Stimulated activated CD4-positive, alpha-beta T cell treated with anti-CD3 and anti-CD28 coated beads, Interleukin-1b, Interleukin-23, amount 100 ng/mL, for 1 hour (primary cell): ENCODE measurements at places on chromosomes 5 and 9.

DNA sequence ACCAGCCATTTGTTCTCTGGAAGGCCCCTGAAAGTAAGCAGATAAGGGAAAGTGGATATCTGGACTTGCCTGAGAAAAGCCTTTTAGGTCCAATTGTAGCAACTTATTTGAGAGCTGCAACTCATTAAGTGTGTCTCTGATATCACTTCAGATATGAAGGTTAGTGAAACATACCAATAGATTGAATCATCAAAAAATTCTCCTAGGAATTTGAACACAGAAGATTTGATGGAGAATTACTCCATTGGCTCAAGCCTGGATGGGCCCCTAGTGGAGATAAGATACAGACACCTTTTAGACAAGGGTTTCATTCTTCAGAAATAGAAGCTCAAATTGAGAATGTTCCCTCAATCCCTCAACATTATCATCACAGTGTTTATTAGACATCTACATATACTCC, 356.7 kb downstream of the NDUFS4 start:
- no peak for DNase-seq

DNA sequence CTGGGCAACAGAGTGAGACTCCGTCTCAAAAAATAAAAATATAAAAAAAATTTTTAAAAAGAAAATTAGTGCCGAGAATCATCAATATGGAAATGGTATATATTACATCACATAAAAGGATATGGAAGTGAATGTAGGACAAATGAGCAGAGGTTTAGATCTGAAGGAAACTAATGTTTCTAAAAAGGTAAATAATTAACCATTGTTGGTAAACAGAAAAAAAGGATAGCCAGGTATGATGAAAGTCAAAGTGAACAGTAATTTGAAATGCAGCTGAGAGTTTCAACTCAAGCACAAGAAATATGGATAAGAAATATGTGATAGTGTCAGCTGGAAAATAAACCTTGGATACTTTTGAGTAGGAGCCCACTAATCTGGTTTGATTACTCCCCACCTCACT, 76.2 kb downstream of the CPLANE1 start:
- DNase-seq: no peak

- DNase-seq: peak; percentile 6
Measured at GRCh38 chr5:43396762-43397304, 15.4 kb downstream of the CCL28 start.

GRCh38 chr9:72996684-72997314, 43.9 kb upstream of the ALDH1A1 start:
- DNase-seq: no peak

GRCh38 chr5:107654827-107655226, 15.9 kb downstream of the EFNA5 start:
- no peak for DNase-seq

DNA sequence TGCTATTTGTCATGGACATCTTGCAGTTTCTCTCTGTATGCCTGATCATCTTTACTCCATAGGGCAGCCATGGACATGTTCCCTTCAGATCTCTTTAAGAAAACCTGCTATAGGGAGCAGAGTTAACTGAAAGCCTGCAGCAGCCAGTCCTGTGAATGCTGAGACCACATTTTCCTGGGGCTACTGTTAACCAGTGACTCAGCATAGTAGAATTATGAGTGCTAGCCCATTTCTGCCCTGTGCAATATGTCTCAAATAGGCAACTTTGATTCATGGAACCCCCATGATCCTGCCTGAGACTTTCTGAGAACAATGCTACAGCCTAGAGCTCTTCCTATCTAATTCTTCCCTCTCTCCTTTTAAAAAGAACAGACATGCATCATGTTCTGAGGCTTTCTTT, 624.2 kb downstream of the CHSY3 start:
- DNase-seq: no peak

GRCh38 chr5:125390326-125390725, 643.9 kb upstream of the ZNF608 start:
- no peak for DNase-seq

GRCh38 chr5:32089146-32090000, 84.7 kb downstream of the GOLPH3 start:
- DNase-seq: no peak

- no peak for DNase-seq
Measured at GRCh38 chr9:105057551-105057950, 129.6 kb upstream of the ABCA1 start.

GRCh38 chr5:112146323-112147226, 272.5 kb downstream of the EPB41L4A start:
- peak; percentile 16 for DNase-seq

DNA sequence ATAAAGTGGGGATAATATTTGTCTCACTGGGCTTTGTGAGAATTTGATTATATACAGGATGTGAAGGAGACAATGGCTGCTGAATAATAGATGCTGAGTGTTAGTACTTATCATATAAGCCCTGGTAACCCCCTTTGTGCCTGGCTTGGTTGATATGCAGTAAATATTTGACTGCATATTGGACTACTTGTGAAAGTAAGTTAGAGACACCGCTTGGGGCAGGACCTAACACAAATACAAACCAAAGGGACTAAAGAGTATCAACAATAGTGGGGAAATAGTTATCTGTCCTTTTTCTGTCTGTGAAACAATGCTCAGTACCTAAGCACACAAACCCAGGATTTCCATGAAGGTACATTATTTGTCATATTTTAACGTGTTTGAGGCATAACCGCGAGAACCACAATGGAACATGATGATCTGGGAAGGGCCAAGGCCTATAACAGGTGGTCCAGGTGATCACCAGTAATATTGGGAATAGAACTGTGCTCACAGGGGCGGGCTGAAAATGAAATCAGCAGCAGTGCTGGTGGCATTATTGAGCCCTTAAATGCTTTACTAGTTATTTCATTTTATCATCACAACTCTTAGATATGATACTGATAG, 138.2 kb upstream of the SMARCA2 start:
- DNase-seq: no peak

DNA sequence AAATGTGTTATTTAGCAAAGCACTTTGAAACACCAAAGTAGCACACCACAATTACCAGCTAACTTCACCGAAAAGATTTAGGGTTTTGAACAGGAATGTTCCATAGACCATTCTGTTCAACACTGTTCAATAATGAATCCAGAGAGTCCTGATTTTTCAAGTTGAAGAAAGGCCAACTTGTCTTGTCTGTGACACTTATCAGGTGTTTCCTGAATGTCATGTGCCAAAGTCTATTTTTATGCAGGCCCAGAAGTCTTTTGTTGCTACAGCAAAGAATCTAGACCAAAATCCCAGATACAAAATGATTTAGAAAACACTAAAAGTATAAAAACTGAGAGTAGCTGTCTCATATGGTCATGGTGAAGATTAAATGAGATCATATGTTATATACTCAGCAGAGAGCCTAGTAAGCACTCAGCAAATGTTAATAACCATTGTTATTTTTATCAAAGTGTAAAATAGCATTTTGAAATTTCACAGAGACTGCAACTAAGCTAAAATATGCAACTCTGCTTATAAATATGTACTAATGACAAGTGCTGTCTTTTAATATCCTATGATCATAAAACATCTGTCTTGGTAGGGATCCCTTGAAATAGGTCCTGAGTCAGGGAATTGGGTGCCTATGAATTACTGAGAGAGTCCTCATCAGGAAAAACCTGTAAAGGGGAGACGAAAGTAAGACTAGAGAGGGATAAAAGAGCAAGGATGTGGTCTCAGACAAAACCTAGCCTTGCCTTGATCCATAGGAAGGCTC, 122.4 kb upstream of the SLC12A2 start:
- DNase-seq: no peak

- no peak for DNase-seq
Measured at GRCh38 chr5:158265931-158266700, 407.2 kb upstream of the CLINT1 start.

GRCh38 chr5:23440703-23441102, 66.7 kb upstream of the PRDM9 start:
- no peak for DNase-seq

DNA sequence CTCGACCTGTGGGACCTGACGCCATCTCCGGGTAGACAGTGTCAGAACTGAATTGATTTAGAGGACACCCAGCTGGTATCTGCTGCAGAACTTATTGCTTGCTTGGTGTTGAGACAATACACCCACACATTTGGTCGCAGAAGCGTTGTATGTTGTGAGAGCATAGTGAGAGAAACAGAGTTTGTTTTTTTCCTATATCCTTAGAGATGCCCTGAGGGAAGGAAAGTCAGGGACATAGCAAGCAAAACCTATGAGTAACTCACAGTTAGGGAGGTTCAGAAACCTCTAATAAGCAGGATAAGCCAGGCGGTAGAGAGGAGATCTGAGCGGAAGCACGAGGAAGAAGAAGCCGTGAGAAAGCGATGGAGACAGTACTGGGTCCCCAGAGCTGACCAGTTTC, 59.8 kb downstream of the PTCD2 start:
- DNase-seq: no peak

DNA sequence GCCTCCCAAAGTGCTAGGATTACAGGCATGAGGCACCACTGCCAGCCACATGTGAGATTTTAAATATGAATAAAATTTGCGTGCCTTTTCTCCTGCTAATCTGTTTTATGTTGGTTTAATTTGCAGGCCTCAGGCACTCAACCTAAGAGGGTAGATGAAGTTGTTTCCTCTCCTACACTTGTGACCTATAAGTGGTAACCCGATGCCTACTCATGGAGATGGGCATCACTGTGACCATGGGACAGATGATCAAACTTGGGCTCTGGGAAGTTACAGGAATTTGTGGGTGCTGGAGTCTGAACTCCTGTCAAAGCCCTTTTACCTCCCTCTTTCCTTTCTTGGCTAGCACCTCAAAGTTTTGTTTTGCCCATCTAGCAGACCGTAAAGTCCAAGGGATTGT, 1.1 kb downstream of the SLC28A3 start:
- no peak for DNase-seq

- no peak for DNase-seq
Measured at GRCh38 chr5:74161170-74161569, 479.4 kb downstream of the ENC1 start.

DNA sequence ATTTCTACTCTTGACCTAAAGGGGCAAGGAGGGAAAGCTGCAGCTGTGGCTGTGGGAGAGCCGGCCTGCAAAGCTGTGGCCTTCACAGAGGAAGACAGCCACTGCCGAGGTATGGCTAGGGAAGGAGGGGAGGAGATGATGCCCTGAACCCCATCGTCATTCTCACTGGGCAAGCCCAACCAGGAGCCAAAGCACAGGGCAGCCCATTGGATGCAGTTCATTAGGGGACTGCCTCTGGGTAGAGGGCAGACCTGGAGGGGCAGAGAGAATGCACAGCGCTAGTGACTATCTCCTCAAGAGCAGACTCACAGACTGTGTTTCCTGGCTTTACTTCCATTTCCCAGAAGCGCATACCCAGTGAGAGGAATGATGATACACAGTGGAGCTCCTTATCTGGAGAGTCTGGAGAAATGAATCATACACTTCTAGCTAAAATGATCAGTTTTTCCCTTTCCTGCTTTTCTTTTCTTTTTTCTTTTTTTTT, 47.2 kb upstream of the TTC23L start:
- no peak for DNase-seq

- DNase-seq: no peak
Measured at GRCh38 chr9:94666364-94667099, 27.2 kb upstream of the FBP1 start.

- DNase-seq: no peak
Measured at GRCh38 chr5:124842725-124843595, 96.5 kb upstream of the ZNF608 start.

DNA sequence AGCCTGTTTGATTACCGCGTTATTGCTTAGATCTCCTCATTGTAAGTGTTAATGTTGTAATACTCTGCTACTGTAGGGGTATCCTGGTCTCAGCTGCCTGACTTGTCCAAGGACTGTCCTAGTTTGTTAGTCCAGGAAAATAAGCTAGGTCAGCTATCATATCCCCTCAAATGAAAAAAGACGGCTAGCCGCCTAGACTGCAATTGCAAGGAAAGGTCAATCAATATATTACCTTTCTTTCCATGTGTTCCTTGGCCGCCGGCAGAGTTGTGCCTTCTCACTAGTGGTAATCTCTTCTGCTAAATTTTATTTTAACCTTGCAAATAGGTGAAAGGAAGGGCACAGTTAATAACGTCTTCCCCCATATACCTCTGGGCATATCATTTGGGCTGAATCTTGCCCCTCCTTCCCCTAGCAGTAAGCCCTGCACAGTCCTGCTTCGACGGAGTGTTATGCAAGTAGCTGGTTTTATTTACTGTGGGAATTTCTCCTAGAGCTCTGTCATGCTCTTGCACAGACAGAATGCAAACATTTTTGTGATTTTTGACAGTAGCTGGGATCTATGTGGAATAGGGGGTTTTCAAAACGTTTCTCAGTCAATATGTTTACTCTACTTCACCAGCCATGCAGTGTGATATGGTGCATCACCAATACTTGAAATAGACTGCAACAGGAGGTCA, 288.5 kb downstream of the MAST4 start:
- no peak for DNase-seq

DNA sequence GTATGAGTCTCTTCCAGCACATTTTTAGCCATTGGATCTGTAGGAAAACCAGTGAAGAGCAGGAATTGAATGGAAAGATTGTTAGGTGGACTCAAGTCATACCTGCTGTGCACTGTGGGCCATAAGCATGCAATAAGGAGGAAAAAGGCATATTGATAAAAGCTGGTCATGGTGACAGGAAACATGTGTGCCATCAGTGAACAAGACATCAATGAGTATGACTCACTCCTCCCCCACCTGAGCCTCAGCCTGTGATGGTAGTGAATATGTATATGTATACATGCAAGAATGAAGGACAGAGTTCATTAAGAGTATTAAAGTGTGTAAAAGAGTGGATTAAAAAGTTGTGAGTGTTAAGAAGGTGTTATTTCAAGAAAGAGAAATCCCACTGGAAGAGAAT, 164.5 kb downstream of the TMEM38B start:
- DNase-seq: no peak

DNA sequence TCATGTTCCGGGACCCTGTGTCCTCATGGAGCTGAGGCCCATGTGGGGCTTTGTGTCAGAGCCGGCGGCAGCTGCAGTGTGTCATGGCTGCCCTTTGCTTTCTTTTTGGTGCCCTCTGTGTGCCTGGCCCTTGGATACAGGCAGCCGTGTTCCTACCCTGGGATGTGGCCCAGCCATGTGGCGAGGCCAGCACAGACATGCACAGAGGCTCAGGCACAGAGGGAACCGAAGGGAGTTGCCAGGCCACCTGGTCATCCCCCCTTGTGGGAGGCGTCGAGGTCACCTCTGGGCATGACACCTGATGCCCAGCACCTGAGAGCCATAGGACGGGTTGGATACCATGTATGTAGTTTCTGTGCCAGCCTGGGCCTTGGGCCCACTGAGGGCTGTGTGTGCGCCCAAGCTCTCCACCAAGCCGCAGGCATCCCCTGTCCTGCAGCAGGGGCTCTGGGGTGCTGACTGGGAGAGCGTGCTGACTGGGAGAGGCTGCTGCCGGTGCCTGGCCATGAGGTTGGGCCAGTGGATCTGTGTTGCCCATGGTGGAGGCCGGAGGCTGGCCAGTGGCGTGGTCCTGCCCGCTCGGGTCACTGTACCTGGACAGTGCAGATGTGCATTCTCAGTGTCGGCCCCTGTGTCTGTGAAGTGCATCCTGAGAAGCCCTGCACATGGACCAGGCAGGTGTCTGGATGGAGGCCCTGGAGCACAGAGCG, 4.8 kb downstream of the NKD2 start:
- no peak for DNase-seq

GRCh38 chr5:158541536-158542297, 558.0 kb downstream of the EBF1 start:
- no peak for DNase-seq
